Endothelial cell (in vitro differentiated cells): ENCODE measurements at places on chromosomes 5 and 9.
A peak's percentile ranks its signal among the peaks of the same experiment; 100 is the strongest.

DNA sequence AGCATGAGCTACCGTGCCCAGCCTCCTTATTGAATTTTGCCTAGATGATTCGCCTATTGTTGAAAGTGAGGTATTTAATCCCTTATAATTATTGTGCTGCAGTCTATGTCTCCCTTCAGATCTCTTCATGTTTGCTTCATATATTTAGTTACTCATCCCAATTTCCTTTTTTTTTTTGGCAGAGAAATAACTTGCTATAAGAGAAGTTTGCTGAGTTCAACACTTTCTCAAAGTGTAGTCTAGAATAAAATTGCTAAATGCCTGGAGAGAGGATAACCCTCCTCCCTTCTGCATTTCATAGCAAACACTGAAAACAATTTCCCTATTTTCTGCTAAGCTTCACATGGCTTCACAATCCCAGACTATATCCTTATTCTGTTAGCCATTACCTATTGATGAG lies 136.6 kb upstream of the CD180 start:
- DNase-seq: no peak

GRCh38 chr9:121943463-121943862 lies 149.6 kb downstream of the TTLL11 start:
- no peak for DNase-seq

- DNase-seq: no peak
These were observed 7.0 kb downstream of the FSTL4 start for GRCh38 chr5:133605323-133605722.

GRCh38 chr5:132022737-132023136 lies 11.3 kb upstream of the ACSL6 start:
- no peak for DNase-seq

- no peak for DNase-seq
These were observed 186.0 kb downstream of the TENT4A start for GRCh38 chr5:6899221-6899620.

GRCh38 chr9:74942801-74943200 lies 9.9 kb downstream of the C9orf40 start:
- no peak for DNase-seq

DNA sequence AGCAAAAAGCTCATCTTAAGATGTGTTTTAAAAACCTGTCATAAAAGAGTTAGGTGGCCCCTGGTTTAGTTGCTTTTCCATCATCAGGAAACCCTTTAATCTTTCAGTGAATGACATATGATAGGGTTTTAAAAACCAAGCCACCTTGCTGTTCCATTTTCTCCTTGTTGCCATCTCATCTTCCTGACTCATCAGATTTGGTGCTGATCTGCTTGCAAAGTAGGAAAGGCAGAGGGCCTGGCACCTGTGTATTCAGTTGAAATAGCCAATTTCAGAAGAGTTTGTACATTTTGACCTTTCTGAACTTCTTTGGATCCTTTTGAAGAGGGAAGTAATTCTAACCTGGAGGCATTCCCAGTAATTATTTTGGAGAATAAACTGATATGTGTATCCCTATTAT lies 272.7 kb downstream of the CD180 start:
- no peak for DNase-seq

DNA sequence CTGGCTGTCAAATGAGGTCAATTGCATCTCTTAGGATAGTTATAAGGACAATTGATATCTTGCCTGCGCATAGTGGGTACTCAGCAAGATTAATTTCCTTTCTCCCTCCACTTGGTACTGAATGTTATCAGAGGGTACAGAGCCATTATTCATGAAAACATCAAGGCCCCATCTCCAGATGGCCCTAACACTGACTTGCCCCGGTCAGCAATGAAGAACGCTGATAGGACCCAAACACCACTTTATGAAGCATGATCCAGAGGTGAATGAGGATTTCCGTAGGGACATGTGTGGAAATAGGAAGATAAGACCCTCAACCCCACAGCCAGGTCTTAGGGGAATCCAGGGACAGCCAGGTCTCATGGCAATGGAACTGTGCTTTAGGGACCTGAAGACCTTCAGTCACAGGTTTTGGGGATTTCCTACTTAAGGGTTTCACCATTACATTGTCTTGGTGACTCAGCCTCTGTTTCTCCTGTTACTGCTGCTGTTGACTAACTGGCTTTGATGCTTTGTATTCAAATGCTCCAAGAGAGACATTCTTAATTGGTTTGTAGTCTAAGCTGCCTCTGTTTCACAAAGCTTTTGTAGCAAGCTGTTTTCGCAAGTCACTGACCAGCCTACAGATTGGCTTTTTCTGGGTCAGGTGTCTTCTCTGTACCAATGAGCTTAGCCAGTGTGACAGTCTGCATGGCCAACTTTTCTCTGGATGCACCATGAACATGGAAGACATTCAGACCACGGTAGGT lies 35.3 kb upstream of the IQGAP2 start:
- no peak for DNase-seq

DNA sequence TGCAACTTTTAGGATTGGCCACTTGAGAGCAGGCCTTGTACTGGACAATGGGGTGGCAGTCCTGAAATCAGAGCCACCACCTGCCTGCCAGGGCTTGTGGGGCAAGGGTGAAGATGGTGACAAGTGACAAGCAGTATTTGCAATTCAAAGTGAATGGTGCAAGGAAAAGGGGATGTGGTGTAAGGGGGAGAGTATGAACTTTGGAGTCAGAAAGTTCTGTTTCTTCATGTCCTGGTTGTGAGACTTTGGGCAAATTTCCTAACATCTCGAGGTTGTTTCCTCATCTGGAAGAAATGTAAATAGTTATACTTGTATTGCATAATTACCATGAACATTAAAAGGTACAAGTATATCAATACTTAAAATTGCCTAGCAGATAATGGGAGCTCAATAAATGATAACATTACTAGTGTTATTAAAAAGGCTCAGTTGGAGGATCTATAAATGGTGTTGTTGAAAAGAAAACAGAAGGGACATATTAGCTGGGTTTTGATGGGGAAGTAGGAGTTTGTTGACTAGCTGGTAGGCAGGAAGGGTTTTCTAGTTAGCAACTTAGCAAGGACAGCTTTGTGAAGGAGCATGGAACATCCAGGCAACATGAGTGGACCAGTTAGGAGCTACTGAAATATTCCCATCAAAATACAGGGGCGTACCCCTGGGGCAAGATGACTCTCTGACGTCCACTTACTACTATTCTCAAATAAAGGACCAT lies 21.3 kb upstream of the MEGF9 start:
- DNase-seq: no peak

GRCh38 chr9:37904445-37905130 lies 661 bp upstream of the SLC25A51 start:
- DNase-seq: no peak

- peak; percentile 97 for DNase-seq
These were observed 13.3 kb downstream of the TRIM7 start for GRCh38 chr5:181191526-181192336.

DNA sequence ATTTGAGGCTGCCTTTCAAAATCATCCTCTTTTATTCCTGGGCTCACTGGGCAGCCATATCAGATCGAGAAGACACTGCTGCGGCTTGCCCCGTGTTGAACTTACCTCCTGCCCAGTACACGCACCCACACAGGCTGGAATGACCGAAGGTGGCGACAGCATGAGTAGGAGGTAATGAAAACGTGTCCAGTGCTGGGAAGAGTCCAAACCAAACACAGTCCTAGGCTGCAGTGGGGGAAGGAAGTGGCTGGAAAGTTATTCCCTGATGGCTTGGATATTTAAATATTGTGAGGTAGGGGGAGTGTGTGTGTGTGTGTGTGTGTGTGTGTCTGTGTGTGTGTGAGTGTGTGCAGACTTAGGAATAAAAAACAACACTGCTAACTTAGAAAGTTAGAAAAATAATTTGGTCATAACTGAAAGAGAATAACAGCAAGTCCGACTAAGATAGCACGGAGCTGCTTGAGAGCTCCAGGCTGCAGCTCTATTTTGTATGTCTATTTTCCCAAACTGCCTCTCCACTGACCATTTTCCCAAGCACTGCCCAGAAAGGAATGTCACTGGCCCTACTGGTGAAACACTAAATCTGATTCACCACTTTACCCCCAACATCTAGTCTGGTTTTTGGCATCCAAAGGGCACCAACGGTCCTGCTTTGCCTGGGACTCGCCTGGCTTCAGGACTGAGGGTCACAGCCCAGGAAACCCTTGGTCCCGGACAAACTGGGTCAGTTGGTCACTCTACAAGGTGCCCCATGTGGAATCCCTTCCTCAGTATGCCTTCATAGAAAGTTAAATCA lies 41.2 kb downstream of the ANKH start:
- DNase-seq: no peak

DNA sequence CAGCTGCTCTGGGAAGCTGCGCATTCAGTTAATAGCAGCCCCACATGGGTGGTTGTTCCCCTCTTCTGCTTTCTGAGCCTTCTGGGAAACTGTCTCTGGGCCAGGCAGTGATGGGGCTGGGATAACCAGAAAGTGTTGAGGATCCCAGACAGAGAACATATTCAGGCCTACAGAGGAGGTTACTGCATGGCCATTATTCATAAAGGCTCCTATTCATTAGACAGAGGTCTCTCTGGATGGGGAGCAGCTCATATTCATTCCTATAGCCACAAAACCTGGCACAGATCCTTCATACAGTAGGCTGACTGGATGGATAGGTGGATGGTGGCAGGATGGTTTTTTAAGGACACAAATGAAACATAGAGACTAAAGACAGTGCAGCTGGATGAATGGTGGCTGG lies 76.3 kb downstream of the HSPA4 start:
- no peak for DNase-seq
